ENCODE measurements at places on chromosomes 13 and 19.

- no peak for DNase-seq
Observed at GRCh38 chr19:16234552-16235445, 37.1 kb downstream of the AP1M1 start.

- no peak for DNase-seq
Observed at GRCh38 chr13:74633734-74634133, 499.5 kb upstream of the KLF12 start.

DNA sequence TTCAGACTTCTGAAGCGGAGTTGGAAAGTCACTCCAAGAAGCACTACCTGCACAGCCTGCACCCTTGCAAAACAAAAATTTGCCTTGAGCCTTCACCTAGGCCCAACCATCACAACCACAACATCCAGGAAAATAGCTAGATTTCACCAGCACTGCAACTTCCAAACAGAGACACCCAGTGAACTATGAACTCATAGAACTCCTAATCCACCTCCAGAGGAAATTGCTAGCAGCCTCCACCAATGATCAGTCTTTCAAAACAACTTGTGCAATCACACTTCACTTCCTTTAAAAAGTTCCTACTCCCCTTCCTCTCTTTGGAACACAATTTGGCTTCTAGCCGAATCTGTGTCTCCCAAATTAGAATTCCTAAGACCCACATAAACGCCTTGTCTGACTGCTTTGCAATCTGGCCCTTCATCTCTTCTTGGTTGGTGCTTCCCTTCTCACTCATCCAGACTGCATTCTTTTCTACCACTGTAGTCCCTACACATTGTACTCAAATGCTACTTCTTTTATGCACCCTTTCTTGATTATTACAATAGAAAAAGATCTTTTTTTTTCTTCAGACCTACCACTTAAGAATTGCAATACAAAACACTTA, 489.2 kb upstream of the ARGLU1 start:
- no peak for DNase-seq

- DNase-seq, result no peak
Observed at GRCh38 chr13:34647379-34648150, 294.5 kb upstream of the NBEA start.

DNA sequence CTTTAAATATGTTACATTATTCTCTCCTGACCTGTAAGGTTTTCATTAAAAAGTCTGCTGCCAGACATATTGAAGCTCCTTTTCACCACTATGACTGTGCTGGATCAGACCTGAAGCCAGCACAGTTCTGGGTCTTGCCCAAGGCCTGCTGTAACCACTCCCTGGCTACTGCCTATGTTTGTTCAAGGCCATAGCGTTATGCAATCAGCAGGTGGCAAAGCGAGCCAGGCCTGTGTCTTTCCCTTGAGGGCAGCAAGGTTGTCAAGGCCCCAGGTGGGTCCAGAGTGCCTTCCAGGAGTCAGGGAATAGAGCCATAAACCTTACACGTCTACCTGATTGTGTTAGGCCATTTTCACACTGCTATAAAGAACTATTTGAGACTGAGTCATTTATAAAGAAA, 496.8 kb upstream of the PCDH9 start:
- no peak for DNase-seq

DNA sequence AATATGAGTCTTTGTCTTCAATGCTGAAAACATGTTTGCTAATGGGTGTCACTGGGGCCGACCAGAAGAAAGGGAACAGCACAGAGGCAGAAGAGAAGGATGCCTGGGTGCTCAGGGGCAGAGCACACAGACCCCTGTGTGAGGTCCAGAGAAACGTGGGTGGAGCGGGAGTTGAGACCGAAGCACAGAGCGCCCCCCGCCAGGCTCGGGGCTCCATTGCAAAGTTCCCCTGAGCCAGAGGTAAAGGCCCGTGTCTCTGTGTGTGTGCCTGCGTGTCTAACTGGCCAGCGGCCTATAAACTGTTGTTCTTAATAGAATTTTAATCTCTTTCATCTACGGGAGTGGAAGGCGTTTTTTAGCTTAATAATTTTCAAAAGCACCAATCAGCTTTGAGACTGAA, 343.1 kb downstream of the TEX29 start:
- DNase-seq, result no peak

- DNase-seq, result no peak
Observed at GRCh38 chr19:11263726-11264125, 1.4 kb upstream of the DOCK6 start.

GRCh38 chr19:49348305-49349189, 13.3 kb downstream of the CD37 start:
- DNase-seq, result no peak

DNA sequence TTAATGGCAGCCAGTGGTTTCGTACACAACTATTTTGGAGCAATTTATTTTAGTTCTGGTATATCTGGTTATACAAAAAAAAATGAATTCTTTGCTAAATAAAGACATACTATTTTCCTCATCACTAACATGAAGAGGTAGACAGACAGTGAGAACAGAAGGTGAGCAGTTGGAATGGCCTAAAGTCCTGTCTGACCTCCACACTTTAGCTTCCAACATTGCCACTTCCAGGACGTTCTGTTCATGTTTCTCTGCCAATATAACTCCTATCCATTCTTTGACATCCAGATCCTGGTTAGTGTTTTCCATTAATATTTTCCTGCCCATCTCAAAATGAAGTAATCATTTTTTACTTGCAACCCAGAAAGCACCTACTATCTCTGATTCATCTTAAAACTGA, 112.9 kb upstream of the FRY start:
- no peak for DNase-seq

- DNase-seq, result no peak
Observed at GRCh38 chr13:43293008-43293407, 269.6 kb downstream of the DNAJC15 start.

DNA sequence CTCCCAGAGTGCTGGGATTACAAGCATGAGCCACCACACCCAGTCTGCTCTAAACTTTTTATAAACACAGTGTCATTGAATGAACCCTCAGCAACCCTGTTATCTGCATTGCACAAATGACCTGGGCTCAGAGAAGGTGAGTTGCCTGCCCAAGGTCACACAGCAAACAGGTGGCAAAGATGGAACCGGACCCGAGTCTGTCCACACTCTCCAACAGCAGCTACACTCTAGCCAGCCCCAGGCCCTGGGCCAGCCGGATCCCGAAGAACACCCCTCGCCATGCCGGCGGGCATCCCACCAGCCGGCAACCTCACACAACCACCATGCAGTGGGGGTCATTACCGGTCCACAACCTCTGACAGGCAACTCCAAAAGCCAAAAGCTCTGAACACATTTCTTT, 14.5 kb downstream of the ERCC2 start:
- no peak for DNase-seq

- DNase-seq, result peak; percentile 57
Observed at GRCh38 chr19:50414864-50415660, 3.7 kb upstream of the SPIB start.

DNA sequence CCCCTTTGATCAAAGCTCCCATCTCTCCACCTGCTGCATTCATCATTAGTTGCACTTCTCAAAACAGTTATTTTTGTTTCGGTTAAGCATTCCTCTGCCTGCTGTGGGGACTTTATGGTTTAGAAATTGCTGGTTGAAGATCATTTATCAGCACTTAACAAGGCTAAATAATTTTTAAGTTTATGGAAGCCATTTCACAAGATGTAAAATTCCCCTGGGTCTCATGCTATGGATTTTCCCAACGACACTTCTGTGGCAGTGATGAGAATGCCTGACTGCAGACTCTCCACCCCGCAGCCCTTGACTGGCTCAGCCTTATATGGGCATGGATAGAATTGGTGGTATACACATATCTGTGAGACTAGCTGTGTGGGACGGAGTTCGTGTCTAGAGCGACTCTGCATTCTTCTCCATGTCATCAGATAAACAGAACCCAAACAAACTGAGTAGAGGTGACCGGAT, 52.8 kb downstream of the COL4A2 start:
- no peak for DNase-seq

- DNase-seq, result no peak
Observed at GRCh38 chr13:106003651-106004050, 531.8 kb downstream of the EFNB2 start.

DNA sequence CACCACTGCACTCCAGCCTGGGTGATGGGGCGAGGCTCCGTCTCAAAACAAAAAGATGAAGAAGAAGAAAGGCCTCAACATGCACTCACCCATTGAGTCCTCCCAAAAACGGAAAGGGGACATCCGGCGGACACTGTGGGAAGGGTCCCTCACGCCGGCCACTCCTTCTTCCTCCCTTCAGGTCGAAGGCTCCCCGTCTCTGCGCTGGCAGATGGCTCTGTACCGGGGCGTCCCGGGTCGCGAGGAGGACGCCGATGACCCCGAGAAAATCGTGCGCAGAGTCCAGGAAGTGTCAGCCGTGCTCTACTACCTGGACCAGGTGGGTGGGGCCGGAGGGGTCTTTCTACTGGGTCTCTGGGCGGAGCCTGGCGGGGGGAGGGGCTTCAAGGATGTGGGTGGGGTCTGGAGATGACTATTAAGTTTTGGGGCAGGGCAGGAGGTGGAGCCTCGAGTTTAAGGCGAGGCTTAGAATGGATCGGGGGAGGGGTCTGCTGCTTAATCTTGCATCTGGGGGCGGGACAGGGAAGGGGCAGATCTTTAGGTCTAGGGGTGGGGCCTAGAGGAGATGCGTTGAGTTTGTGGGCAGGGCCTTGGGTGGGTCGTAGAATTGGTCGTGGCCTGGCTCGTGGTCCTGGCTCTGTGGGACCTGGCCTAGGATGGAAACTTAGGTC, 90.2 kb downstream of the MAP4K1 start:
- DNase-seq, result no peak

DNA sequence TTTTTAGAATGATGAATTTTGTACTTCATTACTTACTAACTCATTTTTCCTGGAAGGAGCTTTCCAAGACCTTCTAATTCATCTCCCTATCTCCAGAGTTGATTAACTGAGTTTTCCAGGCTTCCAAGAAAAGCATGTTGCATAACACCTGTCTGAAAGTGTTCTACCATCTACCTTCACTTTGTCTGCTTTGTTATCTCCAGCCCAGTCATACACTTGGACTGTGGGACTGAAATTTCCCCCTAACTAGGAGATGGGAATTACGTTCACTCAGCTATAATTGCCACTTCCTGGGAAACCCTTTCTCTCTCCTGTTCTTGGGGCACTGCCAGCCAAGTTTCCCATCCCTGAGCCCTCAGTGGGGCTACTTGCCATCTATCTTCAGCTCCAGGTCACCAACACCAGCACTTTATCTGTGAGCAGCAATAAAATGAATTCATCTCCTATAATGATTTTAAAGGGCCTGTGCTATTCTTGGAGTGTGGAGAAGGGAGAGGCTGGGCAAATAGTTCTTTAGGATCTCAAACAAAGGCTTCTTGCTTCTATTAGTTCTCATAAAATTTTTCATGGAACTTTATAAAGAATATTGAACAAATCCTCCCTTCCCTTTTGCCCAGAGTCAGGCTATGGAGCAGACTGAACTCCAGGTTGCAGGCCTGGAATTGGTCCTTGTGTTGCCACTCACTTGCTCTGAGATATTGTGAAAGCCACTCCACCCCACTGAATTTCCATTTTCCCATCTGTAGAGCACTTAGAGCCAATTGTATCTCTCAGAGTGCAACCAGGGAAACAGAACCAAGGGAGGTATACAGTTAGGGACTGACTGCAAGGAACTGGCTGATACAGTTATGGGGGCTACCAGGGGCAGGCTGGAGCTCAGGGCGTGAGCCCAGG, 17.8 kb upstream of the ATP12A start:
- DNase-seq, result no peak

GRCh38 chr19:51688671-51689571, 4.2 kb upstream of the SPACA6 start:
- DNase-seq, result no peak
